Right renal pelvis (tissue), 4 donors: ENCODE measurements at places on chromosomes 12 and 14. TPM values are rescaled to one million over a fixed set of nuclear protein-coding genes. Genes with fewer than 3 reads are reported as not detected.

DNA sequence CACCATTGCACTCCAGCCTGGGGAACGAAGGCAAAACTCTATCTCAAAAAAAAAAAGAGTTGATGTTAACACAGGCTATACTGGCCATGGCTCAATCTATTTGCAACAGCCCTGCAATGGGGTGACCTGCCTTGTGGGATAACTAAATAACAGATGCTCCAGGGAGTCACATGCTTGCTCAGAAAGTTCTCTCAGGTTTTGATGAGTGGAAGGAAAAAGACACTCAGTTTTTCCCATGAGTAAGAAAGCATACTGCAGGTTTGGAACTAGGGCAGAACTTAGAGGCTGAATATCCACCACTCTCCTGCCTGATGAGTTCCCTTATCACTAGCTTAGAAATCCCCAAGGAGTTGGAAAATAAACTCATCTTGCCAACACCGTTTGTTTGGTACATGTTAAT is 16.9 kb downstream of the WSB2 start:
- DNase-seq: no peak

- DNase-seq: no peak
Observed at GRCh38 chr14:22489244-22489545, 99.8 kb downstream of the DAD1 start.

GRCh38 chr12:64706306-64706705 is 52.9 kb downstream of the GNS start:
- no peak for DNase-seq

- no peak for DNase-seq
Observed at GRCh38 chr12:6790496-6791150, 1.3 kb downstream of the CD4 start.

- DNase-seq: no peak
Observed at GRCh38 chr12:75813072-75813471, 218.5 kb downstream of the PHLDA1 start.

Gene MAP1LC3B2
- 11.1 TPM for polyA plus RNA-seq
